CD4-positive, alpha-beta T cell treated with Interleukin-4 for 1 hour (primary cell): ENCODE measurements at places on chromosomes 2 and 18.

DNA sequence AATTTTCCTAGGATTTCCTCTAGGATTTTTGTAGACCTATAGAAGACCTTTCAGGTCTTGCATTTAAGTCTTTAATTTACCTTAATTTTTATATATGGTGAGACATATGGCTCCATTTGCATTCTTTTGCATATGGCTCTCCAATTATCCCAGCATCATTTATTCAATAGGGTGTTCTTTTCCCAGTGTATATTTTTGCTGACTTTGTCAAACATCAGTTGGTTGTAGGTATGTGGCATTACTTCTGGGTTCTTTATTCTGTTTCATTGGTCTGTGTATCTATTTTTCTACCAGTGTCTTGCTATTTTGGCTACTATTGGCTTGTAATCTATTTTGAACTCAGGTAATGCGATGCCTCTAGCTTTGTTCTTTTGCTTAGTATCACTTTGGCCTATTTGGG lies 239.8 kb upstream of the CNTNAP5 start:
- no peak for DNase-seq

GRCh38 chr2:200614249-200614648 lies 28.4 kb downstream of the AOX1 start:
- no peak for DNase-seq

- DNase-seq: peak; percentile 72
Observed at GRCh38 chr18:51153659-51154371, 43.7 kb downstream of the MEX3C start.

DNA sequence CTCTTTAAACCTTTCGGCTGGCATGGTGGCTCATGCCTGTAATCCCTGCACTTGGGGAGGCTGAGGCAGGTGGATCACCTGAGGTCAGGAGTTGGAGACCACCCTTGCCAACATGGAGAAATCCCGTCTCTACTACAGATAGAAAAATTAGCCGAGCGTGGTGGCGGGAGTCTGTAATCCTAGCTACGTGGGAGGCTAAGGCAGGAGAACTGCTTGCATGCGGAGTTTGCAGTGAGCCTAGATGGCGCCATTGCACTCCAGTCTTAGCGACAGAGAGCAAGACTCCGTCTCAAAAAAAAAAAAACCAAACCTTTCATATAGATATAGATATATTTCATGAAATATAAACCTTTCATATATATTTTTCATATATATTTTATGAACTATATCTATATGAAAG lies 864.7 kb downstream of the TRIB2 start:
- no peak for DNase-seq

DNA sequence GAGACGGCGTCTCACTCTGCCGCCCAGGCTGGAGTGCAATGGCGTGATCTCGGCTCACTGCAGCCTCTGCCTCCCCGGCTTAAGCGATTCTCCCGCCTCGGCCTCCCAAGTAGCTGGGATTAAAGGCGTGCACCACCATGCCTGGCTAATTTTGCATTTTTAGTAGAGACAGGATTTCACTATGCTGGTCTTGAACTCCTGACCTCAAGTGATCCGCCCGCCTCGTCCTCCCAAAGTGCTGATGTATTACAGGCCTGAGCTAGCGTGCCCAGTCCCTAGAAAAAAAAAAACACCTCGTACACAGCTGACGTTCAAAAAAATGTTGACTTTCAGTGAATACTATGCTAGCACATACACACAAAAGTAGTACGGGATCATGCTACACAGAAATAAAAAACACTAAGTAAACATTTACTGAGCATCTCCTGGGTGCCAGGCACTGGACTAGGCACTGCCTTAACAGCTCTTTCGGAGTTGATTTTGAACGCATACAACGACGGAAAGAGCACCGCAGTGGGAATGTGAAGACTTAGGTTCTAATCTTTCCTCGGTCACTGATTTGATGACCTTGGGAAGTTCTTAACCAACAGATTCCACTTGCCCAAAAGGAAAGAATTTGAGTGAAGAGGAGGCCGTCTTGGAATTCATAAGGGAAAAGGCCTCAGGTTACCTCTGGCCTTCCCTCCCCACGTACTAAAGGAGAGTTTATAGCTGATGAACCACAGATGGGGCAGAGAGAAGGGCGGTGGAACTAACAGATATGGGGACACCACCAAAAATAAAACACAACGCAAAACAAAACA lies 1.1 kb downstream of the DNAJC27 start:
- DNase-seq: no peak
